ENCODE measurements at places on chromosomes 3 and 15. TPM values are rescaled to one million over a fixed set of nuclear protein-coding genes. Genes with fewer than 3 reads are reported as not detected.

The AMT gene
- 9.2 TPM for total RNA-seq

GRCh38 chr3:52388933-52389332, 56.0 kb downstream of the SEMA3G start:
- H3K4me1 ChIP-seq, result no peaks in the 10 kb centered on the region
- H3K36me3 ChIP-seq, result no peaks in the 10 kb centered on the region
- no peaks in the 10 kb centered on the region for H3K27me3 ChIP-seq
- H3K4me3 ChIP-seq, result no peak overlapping the region

DNA sequence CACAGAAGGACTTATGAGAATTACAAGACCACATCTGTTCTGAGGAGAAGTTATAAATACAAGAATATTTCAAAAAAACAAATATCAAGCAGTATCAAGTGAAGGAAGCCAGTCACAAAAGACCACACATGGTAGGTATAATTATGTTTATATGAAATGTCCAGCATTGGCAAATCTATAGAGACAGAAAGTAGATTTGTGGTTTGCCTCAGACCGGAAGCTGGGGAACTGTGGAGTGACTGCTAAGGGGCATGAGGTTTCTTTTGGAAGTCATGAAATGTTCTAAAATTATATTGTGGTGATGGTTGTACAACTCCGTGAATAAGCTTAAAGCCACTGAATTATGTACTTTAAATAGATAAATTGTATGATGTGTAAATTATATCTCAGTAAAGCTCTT, 136.9 kb downstream of the FRMD5 start:
- no peaks in the 10 kb centered on the region for H3K4me1 ChIP-seq
- H3K4me3 ChIP-seq, result no peak overlapping the region
- H3K27ac ChIP-seq, result no peak overlapping the region
- H3K27me3 ChIP-seq, result no peaks in the 10 kb centered on the region
- no peak for DNase-seq
- H3K36me3 ChIP-seq, result no peaks in the 10 kb centered on the region

- no peak overlapping the region for H3K4me3 ChIP-seq
- H3K4me1 ChIP-seq, result no peaks in the 10 kb centered on the region
- H3K27me3 ChIP-seq, result no peaks in the 10 kb centered on the region
- no peaks in the 10 kb centered on the region for H3K36me3 ChIP-seq
- H3K27ac ChIP-seq, result no peak overlapping the region
These were observed 399.0 kb upstream of the ARRDC4 start for GRCh38 chr15:97561529-97561928.

DNA sequence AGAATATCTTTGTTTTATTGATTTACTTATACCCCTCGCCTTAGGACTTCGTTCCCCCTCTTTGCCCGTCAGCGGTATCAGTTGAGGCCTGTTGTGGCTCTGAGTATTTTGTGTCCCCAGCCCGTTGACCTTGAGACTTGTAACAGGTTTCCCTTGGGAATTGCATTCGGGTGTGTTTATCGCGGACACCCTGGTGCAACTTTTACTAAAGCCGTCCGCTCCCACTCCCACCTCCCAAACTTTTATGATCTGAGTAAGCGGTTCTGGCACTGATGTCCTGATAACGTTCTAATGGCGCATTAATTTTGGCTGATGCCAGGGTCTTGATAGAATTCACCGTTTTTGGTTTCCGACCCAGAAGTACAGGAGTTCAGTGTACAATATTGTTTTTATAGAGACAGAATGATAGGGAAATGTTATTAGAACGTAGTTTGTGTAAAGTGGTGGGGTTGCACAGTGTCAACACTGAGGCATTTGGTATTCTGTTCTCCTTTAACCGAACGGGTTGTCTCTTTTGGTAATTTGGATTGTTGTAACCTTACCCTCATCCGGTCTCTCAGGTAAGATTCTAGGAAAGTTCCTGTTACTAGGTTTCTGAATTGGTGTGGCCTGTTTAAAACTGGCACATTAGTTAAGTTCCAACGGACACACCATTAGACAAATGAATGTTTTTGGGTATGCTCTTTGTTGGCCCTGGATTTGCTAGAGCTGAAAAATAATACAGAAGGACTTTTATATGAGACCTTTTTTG, 47.8 kb downstream of the OIP5 start:
- H3K4me3 ChIP-seq, result peak overlapping the region; percentile 92
- H3K27ac ChIP-seq, result peak overlapping the region; percentile 91
- H3K4me1 ChIP-seq, result peaks cover 8% of the 10 kb centered on the region
- DNase-seq, result peak; percentile 50
- no peaks in the 10 kb centered on the region for H3K27me3 ChIP-seq
- H3K36me3 ChIP-seq, result peaks cover 29% of the 10 kb centered on the region

DNA sequence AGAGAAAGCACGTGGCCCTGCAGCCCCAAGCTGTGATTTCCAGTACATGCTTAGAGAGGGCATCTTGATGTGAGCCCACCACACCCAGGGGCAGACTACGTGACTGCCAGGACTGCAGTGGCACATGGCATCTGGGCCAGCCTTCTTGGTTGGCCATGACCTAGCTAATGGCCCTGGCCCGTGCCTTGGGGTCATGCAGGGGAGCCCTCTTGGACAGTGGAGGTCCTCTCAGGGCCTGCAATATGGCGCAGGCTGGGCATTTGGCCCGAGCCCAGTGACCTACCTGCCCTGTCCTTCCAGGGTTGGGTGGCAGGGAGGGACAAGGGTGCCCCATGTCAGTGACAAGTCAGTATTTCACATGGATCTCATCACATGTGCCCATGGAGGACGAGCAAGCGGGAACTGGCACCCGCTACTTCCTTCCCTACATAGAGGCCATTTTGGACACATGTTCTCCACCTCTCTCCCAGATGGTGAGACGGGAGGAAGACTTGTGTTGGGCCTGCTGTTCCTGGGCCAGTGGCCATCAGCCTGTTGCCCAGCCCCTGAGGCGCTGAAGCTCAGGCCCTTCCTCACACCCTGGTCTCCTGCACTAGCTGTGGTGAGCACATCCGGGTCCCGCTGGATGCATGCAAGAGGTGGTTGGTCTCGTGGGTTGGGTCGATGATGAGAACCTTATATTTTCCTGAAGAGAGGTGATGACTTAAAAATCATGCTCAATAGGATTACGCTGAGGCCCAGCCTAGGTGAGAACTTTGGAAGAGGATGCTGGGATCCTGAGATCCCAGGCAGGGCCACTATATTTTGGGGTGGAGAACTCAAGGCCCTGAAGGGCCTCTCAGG, 195.6 kb downstream of the UBE3A start:
- DNase-seq, result no peak
- H3K4me3 ChIP-seq, result no peak overlapping the region
- H3K36me3 ChIP-seq, result no peaks in the 10 kb centered on the region
- no peaks in the 10 kb centered on the region for H3K4me1 ChIP-seq
- H3K27ac ChIP-seq, result no peak overlapping the region

Data from pancreas (tissue), 10 donors.